ENCODE measurements at places on chromosomes 16 and 17.

GRCh38 chr17:35129154-35129972, 7.9 kb downstream of the FNDC8 start:
- DNase-seq, result no peak

DNA sequence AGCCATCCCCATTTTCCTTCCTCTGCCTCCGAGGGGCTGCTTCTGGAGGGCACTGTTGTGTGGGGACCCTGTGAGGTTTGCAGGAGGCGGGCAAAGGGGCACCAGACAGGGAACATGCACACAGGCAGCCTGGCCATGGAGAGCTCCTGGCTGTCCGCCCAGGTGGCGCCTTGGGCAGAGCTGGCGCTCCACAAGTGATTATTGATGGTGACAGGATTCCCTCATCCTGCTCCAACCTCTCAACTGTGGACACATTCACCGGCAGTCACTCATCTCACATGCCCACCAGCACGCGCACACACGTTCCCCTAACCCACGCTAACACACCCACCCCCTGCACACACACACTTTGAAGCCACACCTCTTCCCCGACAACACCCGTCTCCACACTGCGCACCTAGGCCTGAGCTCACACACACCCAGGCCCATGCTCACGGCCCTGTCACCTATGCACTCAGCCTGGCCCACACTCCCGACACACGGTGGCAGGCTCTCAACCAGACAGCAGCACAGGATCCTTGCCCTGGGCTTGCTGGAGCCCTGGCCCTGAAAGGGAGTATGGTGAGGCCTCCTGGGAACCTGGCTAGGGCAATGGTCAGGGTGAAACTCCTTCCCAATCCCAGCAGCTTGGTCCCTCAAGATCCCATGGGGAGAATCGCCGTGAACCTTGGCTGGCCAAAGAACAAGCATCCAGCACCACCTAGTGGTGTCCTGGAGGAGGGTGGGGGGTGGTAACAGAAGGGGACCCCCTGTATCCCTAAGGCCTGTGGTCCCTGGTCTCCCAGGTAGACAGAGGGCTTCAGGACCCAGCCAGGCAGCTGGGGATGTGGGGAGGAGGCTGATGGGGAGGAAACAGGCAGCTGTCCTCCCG, 3.6 kb downstream of the PNMT start:
- DNase-seq, result no peak

DNA sequence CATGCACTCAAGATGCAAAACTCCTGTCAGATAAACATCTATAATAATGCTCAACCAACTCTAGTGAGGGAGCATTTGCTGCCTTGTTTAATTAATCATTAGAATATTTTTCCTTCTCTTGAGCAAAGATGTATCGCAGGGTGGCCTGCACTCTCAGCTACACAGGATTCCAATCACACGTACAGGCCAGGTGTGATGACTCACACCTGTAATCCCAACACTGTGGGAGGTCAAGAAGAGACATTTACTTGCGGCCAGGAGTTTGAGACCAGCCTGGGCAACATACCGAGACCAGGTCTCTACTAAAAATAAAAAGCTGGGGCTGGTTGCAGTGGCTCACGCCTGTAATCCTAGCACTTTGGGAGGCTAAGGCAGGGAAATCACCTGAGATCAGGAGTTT, 49.1 kb downstream of the ARHGAP17 start:
- DNase-seq, result no peak

DNA sequence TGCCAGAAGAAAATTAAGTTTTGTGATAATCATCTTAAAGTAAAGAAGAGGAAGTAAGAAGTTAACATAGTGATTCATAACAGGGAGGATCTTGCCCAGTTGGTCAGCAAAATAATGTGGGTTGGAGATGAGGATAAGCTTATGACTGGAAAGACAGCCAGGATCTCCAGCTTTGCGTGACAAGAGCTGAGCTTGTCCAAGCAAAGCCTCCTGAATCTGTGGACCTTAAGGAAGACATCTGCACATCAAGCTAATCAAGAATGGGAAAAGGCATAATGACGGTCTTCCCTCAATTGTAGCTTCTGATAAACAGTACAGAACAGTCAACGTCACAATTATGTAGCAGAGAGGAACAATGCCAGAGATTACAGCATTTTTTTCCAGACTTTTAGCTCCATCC, 744.7 kb upstream of the GOT2 start:
- DNase-seq, result no peak

- no peak for DNase-seq
These were observed 23.5 kb upstream of the BEAN1 start for GRCh38 chr16:66403531-66404145.

- no peak for DNase-seq
These were observed 7.1 kb downstream of the TRAF7 start for GRCh38 chr16:2162676-2163118.

GRCh38 chr17:73600103-73600871, 44.0 kb downstream of the SDK2 start:
- DNase-seq, result no peak

DNA sequence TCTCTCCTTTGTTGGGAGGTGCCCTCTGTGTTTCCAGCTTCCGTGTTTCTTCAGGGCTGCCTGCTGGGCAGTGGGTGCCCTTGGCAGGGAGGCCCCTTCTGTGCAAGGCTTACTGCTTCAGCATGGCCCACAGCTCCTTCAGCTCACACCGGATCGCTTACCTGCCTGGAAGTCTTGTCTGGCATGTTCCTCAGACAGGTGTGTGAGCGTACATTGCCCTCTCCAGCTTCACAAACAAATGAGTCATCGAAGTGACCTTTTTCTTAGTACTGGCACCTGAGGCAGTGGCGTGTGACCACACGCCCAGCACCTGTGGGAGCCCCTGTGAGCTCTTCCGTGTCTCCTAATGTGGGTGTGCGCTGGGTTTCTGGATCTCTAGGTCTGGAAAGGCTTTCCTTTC, 3.5 kb downstream of the RAB40C start:
- DNase-seq, result no peak

GRCh38 chr17:59238906-59239305, 18.6 kb downstream of the GDPD1 start:
- DNase-seq, result no peak

DNA sequence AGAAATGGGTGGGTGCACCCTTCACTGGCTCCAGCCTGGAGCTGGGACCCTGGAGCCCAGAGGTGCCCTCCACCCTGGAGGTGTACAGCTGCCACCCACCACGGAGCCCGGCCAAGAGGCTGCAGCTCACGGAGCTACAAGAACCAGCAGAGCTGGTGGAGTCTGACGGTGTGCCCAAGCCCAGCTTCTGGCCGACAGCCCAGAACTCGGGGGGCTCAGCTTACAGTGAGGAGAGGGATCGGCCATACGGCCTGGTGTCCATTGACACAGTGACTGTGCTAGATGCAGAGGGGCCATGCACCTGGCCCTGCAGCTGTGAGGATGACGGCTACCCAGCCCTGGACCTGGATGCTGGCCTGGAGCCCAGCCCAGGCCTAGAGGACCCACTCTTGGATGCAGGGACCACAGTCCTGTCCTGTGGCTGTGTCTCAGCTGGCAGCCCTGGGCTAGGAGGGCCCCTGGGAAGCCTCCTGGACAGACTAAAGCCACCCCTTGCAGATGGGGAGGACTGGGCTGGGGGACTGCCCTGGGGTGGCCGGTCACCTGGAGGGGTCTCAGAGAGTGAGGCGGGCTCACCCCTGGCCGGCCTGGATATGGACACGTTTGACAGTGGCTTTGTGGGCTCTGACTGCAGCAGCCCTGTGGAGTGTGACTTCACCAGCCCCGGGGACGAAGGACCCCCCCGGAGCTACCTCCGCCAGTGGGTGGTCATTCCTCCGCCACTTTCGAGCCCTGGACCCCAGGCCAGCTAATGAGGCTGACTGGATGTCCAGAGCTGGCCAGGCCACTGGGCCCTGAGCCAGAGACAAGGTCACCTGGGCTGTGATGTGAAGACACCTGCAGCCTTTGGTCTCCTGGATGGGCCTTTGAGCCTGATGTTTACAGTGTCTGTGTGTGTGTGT, 46.8 kb downstream of the IL21R start:
- DNase-seq, result no peak

DNA sequence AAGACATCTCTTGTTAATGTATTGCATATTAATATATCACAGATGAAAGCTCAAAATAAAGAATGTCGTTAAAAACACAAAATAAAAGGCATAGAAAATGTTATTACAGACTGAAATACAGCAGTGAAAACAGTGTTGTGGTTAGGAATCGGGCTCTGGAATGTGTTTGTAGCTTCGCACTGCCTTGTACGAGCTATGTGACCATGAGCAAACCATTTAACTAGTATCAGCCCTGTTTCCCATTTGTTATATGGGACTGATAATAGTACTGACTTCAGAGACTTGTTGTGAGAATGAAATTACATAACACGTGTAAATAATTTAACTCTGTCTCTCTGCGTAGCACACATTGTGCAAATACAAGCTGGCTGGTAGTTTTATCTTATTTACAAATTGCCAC, 648 bp upstream of the RBFOX1 start:
- no peak for DNase-seq

DNA sequence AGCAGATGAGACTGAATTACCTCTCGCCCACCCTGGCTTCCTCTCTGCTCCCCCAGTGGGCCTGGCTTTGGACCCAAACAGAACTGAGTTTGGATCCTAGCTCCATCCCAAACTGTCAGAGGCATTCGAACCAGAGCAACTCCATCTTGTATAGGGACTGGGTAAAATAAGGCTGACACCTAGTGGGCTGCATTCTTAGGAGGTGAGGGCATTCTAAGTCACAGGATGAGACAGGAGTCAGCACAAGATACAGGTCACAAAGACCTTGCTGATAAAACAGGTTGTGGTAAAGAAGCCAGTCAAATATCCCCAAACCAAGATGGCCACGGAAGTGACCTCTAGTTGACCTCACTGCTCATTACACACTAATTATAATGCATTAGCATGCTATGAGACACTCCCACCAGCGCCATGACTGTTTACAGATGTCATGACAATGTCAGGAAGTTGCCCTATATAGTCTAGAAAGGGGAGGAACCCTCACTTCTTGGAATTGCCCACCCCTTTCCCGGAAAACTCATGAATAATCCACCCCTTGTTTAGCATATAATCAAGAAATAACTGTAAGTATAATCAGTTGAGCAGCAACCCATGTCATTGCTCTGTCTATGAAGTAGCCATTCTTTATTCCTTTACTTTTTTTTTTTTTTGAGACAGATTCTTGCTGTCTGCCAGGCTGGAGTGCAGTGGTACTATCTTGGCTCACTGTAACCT, 44.4 kb downstream of the LYRM1 start:
- no peak for DNase-seq

- no peak for DNase-seq
These were observed 13.3 kb downstream of the MIEN1 start for GRCh38 chr17:39716879-39717536.

DNA sequence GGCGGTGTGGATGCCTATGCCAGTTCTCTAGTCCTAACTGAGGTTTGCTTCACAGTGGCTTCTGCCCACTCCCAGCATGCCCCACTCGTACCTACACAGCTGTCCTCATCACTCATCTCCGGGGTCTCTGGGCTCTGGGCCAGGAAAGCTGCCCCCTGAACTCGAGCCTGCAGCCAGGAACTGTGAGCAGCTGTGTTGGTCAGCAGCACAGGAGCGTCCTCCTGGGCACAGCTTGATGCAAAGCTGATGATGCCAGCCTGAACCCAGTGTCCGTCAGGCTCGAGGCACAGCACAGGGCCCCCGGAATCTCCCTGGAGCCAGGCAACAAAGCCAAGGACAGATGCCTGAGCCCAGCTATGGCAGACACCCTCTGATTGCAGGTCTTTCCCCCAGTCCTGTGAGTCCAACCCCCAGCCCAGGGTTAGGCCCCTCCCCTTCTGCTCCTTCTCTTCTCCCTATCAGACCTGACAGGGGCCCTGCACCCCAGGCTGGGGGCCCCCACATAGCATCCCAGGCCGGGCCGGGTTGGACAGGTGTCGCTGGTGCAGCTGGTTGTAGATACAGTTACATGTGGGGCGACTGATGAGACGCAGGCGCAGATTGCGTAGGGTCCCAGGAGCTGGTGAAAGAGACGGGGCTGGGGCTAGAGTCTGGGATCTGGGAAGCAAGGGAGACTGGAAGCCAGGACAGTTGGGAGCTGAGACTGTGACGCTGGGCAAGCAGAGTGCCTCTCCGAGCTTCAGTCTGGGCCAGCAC, 2.7 kb downstream of the PRSS53 start:
- no peak for DNase-seq

- DNase-seq, result no peak
These were observed 278.9 kb upstream of the KCNJ16 start for GRCh38 chr17:69796078-69796477.

DNA sequence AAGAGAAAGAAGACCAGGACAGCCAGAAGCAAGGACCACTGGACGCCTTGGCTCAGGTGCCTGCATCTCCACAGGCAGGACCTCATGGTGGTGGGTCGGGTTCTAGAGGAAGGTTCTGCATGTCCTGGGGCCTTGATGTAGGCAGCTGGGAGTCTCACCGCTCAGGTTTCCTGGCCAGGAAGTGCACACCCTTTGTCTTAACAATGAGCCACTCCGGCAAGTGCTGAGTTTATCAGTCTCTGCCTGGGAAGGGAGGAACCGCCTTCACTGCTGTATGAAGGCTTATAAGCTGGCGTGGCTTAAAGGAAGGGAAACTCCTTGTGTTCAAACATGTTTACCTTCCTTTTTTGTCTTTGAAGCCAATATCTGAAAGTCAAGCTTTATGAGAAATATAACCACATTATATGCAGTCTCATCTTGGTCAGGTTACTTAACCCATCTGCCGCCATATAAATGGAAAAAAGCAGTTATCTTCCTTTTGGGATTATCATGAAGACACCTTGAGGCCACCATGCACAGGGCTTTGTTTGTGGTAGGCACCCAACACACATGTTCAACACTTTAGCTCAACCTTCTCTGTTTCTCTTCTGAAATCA, at the start of gene ST6GALNAC1:
ST6GALNAC1 (minus strand) TSS at position 205 of the 596 bp plus-strand sequence; CDS start at position 86, 119 bp downstream.
- no peak for DNase-seq

DNA sequence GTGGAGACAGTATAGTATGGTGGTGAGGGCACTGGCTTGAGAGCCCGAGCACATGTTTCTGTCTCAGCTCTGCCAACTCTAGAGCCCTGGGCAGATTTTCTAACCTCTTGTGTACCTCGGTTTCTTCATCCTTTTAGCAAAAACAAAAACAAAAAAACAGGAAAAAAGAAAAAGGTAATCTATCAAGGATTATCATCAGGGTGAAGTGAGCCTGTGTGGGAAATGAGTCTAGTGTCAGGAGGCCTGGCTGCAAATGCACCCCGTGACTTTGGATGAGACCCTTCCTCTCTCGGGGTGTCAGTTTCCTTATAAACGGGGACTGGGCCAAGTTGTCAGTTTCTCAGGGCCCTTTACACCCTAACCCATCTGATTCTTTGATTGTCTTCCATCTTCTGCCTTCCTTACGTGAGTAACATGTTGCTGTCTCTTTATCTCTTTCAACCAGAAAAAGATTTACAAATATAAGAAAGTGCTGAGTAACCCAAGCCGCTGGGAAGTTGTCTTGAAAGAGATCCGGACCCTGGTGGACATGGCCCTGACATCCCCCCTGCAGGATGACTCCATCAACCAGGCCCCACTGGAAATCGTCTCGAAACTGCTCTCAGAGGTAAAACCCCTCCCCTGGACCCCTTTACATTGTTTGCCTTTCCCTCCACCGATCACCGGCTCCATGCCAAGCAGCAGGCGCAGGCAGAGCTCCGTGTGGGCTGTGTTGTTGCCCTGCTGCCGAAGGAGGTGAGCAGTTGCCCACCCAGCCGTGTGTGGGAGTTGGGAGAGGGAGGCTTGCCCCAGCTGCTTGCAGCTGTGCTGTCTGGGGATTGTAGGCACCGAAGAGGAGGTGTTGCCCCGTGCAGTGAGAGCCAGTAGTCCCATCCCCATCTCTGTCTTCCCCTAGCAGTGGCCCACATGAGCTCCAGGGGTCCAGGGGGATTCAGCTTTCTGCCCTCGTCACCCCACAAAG, 127.1 kb upstream of the PLCG2 start:
- DNase-seq, result no peak
